ENCODE measurements at places on chromosomes 3 and 15.

DNA sequence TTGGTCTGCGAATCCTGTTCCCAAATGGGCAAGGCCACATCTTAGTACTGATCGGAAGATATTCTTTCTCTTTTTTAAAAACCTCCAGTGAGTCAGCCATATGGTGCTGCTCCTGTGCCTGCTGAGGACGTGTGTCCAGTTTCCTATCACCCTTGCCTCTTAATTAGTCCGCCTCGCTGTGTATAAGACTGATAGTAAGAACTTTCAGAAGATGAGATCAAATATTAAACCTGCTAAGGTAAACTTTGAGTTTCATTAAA lies 612 bp downstream of the UBA5 start:
- no peak for DNase-seq

GRCh38 chr15:90583471-90584252 lies 53.9 kb downstream of the CRTC3 start:
- DNase-seq: no peak

DNA sequence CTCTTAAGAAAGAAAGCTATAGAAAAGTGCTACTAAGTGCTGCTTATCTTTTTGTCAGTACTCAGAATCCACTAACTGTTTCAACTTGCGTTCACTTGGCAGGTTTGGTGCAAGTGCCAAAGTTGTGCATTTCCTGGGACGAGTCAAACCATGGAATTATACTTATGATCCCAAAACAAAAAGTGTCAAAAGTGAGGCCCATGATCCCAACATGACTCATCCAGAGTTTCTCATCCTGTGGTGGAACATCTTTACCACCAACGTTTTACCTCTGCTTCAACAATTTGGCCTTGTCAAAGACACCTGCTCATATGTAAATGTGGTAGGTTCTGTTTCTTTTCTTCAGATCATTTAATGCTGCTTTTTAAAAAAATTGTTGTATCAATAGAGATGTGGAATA lies 32.6 kb downstream of the GYG1 start:
- no peak for DNase-seq

GRCh38 chr15:66046751-66047150 lies 177.5 kb downstream of the RAB11A start:
- peak; percentile 13 for DNase-seq

DNA sequence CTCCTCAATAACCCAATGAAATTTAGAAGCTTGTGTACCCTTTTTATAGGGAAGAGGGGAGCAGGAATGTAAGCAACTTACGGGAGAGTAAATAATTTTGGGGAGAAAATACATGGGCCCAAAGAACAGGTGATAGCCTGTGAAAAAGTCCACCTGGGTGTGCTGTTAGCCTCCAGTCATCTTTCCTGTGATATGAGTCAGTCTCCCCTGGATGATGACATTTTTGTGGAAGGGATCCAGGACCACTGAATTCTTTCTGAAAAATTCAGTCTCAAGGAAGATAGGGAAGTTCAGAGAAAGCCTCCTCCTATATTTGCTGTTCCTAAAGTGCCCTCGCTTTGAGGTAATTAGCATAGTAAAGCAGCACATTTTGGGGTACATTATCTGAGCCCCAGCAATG lies 149.8 kb downstream of the SQOR start:
- DNase-seq: no peak

GRCh38 chr3:41208507-41209220 lies 9.4 kb downstream of the CTNNB1 start:
- no peak for DNase-seq

- no peak for DNase-seq
These were observed 45.4 kb downstream of the ARHGAP11B start for GRCh38 chr15:30671309-30671708.

- DNase-seq: no peak
These were observed 12.1 kb downstream of the HEMK1 start for GRCh38 chr3:50581459-50581842.

DNA sequence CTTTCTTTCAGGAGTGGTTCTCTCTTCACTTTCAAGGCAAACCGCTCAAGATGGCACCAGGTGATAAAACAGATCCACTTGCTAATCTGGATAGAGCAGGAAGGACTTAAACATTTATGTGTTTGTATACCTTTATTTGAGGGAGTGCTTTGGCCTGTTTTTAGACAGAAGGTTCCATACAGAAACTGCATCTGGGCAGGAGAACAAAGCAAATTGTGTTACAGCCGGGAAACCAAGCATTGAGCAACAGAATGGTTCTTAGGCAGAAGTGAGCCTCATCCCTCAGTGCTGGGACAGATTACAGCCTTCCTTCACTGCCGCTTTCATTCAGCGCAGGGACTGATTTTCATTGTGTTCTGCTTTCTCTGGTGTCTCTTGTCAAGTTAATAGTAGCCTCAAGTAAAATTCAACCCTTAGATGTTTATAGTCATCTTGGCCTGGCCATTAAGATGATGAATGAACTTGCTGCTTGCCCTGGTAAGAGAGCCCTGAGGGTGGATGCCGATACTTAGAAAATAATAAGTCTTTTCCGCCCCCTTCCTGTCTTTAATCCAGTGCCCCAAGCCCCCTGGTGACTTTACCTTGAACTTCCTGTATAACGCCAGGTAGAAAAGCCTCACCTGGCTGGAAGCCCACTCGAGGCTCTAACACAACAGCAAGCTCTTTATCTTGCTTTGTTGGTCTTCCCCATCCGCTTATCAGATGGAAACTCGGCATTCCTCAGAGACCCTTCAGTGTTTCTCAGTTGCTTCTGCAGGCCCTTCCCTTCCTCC lies 168.0 kb upstream of the CTDSPL start:
- DNase-seq: no peak

DNA sequence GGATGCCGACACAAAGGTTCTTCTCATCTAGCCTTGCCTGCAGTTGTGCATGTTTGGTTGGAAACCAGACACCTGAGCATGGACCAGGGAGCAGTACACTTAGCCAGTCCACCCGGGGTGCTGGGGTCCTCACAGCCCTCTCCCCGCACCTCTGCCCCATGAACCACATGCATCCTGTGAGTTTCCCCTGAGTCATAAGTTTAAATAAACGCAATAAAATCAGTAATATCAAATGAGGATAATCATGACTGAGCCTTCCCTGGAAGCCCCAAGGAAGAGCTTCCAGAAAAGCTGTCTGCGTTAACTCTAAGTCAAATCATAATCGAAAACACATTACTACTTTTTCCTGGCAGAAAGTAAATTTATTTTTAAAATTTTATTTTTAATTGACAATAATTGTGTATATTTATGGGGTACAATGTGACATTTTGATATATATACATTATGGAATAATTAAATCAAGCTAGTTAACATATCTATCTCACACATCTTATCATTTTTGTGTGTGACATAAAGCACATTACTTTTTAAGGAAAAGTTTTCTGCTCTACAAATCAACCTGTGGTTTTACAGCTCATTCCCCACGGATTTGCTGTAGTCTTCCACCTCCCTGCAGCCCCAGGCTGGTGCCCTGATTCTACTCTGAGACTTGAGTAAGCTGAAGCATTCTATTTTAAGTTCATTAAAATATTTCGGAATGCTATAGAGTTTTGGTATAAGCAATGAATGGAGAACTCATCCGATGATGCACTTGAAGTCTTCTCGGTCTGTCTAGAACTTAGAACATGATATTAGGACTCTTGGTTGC lies 166.0 kb upstream of the EIF1B start:
- no peak for DNase-seq

GRCh38 chr15:88299497-88299896 lies 43.0 kb upstream of the NTRK3 start:
- no peak for DNase-seq

DNA sequence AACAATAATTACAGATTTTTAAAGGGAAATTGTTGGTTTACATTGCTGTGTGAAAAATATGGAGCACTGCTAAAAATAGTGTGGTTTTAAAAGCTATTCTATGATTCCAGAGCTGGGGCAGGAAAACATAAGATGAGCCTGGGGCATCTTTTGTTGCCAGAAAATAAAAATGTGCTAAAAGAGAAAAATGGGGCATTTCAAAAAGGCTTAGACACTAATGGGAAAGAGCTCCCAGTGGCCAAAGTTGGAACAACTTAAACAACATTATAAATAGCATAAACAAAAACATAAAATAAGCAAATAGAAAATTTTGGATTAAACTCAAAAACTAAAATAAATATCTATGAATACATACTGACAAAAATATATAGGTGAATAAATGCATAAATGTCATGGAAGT lies 478.9 kb downstream of the NLGN1 start:
- no peak for DNase-seq

DNA sequence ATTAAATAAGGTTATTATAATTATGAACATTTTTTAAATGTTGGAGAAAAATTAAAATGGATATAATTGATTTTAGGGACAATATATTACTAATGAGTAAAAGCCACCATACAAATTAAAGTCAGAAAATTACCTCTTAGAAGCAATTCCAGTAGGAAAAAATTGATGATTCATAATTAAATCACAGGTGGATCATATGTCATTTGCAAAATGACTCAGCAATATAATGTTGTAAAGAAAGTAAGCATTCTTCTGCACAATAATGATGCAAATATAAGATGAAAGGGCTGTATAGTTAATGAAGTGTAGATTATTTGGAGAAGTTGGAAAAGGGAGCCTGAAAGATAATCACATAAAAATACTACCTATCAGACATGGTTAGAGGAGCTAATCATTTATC lies 25.8 kb downstream of the ZPLD1 start:
- no peak for DNase-seq

DNA sequence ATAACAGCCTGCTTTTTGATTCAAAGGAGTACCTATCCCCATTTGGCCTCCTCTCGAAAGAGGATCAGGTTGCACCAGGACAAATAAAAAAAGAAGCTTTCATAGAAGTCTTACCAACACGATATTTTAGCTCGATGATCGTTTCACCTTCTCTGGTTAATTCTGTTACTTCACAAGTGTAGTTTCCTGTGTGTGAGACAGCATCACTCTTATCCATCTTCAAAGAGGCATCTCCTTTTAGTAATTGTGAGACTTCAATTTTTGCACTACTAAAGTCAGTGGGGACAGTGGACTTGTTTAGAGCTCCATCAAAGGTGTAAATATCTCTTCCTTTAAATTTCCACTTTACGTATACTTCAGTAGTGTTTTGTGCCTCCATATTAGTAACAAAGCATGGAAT lies 11.0 kb downstream of the CD47 start:
- no peak for DNase-seq

- DNase-seq: no peak
These were observed 31.2 kb upstream of the DUT start for GRCh38 chr15:48300038-48300437.

DNA sequence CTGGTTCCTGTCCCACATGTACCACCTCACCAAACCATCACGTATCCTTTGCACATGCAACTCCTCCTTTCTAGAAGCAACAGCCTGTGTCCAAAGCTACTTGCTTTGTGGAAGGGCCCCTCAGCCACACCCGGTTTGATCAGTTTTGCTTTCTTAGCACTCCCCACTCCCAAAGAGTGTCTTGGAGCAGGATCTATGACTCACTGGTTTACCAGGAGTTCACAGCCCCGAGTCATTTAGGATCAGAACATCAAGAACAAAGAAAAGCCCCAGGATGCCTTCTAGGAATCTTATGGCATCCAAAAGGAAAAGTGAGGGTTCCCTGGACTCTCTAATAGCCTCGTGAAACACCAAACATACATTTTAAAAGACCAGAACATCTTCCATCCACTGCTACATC lies 50.7 kb upstream of the IGF1R start:
- DNase-seq: no peak

GRCh38 chr15:60523056-60523455 lies 44.1 kb upstream of the ICE2 start:
- DNase-seq: no peak

DNA sequence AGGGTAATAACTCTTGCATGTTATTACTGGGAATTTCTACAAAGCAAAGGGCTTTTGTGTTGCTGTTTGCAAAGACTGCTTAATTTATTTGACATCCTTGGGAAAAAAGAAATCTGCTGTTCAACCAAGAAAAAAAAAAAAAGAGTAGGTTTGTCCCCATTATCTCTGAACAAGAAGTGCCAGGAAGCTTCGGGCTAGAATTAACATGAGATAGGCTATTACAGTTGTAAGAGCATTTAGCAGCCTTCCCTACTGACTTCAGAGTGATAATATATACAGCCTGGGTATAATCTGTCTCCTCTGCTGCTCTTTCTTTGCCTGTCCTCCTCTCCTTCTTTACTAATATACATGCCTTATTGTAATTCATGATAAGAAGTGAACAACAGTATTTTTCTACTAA lies 23.3 kb upstream of the CHMP2B start:
- DNase-seq: no peak

DNA sequence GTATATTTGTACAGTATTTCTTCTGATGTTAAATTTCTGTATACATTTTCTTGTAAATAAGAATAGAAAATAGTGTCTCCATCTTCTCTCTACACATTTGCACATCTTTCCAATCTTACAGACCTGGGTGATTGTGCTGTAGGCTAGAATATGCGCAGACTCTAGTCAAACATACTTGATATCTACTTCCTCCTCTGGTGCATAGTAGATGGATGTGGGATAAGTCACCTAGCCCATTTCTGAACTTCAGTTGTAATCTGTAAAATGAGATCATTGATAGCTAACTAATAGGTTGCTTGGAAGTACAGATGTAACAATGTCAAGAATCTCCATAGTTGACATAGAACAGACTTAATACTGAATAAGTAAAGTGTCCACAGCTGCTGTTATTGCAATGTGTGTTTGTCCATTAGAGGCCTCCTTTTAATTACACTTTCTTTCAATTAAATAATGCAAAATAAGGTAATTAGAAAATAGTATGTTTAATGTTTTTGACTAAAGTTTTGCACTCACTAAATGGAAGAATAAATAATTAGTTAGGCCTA lies 46.7 kb downstream of the ALCAM start:
- no peak for DNase-seq

- DNase-seq: no peak
These were observed 42.2 kb upstream of the B3GNT5 start for GRCh38 chr3:183210862-183211341.

DNA sequence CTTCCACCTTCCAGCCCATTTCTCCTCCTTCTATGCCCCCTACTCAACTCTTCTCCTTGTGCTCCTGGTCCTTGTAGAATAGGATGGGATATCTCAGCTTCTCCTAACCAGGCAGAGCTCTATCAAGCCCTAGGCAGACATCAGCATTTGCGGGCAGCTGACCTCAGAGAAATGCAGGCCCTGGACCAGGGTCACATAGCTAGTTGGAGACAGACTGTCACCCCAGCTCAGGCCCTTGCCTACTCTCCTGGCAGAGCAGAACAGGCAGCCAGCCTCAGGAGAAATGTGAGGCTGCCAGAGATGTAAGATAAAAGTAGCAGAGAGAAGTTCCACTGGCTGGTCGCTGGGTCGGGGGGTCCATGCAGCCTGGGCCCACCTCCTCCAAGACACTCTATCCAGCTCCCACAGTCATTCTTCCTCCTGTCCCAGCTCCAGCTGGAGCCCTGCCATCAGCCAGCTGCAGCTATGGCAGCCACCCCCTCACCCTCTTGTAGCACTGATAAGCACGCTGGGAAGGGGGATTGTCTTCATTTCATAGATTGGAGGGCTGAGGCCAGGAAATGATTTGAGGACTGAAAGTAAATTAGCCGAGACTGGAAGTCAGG lies 4.0 kb downstream of the CYP8B1 start:
- DNase-seq: no peak

DNA sequence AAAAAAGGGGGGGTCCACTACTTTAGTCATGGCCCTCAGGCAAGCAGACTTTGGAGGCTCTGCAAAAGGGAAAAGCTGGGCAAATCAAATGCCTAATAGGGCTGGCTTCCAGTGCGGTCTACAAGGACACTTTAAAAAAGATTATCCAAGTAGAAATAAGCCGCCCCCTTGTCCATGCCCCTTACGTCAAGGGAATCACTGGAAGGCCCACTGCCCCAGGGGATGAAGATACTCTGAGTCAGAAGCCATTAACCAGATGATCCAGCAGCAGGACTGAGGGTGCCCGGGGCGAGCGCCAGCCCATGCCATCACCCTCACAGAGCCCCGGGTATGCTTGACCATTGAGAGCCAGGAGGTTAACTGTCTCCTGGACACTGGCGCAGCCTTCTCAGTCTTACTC lies 15.3 kb downstream of the ZMAT3 start:
- no peak for DNase-seq

All from SHP77 treated with DMSO at 0.1 percent for 48 hours (cell line).